ENCODE measurements at places on chromosomes 11 and 22. TPM values are rescaled to one million over a fixed set of nuclear protein-coding genes. Genes with fewer than 3 reads are reported as not detected.

- peak; percentile 29 for DNase-seq
These were observed 5.1 kb downstream of the ABCC8 start for GRCh38 chr11:17471501-17471900.

GRCh38 chr11:45671246-45672171, 6.1 kb upstream of the CHST1 start:
- DNase-seq = no peak

- DNase-seq = peak; percentile 89
These were observed 396 bp downstream of the TEF start for GRCh38 chr22:41382098-41382578.

- DNase-seq = no peak
These were observed 4.4 kb downstream of the PNPLA5 start for GRCh38 chr22:43887391-43887790.

DNA sequence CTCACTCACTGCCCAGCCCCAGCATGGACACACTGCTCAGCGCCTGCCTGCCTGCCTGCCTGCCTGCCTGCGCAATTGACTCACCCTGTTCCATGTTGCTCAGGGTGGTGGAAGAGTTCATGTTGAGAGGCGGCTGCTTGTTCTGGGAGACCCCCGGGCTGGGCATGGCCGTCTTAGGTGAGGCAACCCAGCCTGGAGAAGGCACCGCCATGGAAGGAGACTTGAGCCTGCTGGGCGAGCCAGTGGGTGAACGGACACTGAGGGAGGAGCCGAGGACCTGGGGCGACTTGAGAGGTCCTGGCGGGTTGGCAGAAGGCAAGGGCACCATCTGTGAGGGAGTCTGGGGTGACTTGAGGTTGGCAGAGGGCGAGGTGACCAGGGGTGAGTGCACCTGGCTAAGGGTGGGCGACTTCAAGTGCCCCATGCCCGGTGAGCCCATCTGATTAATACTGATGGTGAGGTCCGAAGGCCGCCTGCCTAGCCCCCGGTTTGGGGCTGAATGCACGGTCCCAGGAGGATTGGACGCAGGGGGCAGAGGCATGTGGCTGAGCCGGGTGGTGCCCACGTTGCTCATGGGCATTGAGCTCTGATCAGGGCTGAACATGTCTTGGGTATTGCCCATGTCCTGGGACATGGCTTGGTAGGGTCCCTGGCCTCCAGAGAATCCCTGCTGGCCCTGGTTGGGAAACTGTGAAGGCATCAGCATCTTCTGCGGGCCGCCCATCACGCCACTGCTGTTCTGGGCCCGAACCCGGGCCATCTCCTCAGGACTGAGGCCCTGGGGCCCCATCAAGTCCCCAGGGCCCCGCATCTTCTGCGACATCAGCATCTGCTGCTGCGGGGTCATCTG, 17.1 kb downstream of the CXCR5 start:
- DNase-seq = peak; percentile 51

- no peak for DNase-seq
These were observed 207.6 kb downstream of the MIAT start for GRCh38 chr22:26865021-26865420.

DNA sequence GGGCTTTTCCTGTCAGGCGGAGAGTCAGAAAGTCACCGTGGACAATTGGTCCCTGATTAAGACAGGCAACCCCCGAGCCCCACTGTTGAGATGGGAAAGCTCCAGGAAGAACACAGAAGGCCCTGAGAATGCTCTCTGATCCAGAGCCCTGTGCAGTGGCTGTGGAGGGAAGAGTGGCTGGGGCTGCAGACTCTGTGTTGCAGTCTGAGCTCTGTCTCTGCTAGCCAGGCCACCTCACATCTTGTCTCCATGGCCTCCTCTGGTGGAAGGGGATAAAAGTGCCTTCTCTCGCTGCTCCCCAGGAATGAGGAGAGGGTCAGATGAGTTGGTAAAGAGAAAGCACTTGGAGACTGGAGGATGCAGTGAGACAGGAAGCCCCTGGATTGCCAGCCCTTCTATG, 141.2 kb downstream of the CEP164 start:
- DNase-seq = no peak

- DNase-seq = no peak
These were observed 1221.0 kb downstream of the JRKL start for GRCh38 chr11:97610854-97611253.

- no peak for DNase-seq
These were observed 269.9 kb downstream of the NTM start for GRCh38 chr11:131640320-131640719.

DNA sequence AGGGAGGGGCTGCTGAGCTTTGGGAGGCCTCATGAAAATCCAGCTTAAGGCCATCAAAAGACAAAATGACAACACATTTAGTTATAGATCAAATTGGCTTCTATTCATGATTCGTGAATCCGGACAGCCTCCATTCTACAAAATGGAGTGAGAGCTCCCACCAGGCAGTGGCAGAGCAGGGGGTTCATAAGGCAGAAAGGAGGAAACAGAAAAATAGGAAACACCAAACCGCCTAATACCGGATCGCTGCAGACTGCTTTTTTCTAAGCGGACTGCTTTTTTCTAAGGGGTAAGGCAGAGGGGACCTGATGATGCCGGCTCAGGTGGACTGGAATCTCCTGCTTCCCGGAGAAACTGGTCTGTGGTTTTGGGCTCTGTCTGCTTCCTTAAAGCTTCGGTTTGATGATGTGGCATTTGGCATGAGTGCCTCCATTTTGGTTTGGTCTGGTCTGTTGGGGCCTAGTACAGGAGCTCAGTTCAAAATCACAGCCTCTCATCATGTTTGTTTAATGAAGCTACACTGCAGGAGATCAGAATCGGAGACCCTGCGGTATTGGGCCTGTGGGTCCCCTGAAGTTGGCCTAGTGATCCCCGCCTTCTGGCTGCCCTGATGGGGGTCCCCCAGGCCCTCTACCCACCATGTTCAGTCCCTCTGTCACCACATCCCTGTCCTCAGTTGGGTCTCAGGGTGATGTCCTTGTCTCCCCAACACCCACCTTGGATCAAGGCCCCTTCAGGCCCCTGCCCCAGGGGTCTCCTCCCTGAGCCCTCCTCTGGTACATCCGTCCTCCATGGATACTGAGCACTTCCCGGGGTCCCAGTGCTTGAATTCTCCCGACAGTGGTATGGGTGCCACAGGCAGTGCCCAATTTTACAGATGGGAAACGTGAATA, 1.2 kb downstream of the ALDH3B1 start:
- no peak for DNase-seq

DNA sequence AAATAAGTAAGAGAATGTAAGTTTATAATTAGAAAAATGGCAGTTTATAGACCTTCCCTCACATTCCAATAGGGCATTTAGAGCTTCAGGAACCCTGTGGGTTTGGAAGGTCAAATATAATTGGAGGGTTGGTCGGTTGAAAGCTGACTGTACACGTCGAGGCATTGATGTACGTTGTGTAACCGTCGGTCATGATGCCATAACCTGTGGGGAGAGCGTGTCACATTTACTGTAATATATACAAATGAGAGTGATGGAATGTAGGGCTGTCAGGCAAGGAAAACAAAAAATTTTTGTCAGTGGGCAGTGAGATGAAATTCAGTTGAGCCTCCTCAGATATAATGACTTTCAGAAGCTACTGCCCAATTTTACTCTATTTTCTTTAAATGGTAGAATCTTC, 88.5 kb downstream of the ARL14EP start:
- no peak for DNase-seq

DNA sequence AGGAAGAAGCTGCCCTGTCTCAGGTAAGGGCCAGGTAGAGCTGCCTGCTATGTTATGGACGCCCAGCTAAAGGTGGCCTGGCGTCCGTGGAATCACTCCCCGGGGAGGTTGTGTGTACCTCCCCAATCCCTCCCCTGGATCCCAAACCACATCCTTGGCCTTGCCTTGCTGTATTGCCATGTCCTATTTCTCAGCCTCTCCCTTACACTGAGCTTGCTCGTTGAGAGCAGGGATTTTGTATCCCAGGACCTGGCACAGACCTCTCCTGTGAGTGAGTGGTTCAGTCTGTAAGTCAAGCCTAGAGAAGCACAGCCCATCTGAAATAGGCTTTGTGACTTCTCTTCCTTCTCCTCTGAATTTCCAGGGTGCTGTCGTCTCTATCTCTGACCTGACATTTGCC, 53.9 kb downstream of the TRAF6 start:
- DNase-seq = no peak

DNA sequence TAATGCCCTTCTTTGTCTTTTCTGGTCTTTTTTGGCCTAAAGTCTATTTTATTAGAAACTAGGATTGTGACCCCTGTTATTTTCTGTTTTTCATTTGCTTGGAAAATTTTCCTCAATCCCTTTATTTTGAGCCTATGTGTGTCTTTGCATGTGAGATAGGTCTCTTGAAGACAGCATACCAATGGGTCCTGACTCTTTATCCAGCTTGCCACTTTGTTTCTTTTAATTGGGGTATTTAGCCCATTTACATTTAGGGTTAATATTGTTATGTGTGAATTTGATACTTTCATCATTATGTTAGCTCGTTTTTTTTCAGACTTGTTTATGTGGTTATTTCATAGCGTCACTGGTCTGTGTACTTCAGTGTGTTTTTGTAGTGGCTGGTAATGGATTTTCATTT, 682.6 kb downstream of the JRKL start:
- no peak for DNase-seq

GRCh38 chr11:20658135-20658534, 11.3 kb upstream of the NELL1 start:
- no peak for DNase-seq

The SYT13 gene
- not detected for total RNA-seq

The RASSF7 gene
- total RNA-seq = 0.78 TPM

The MMP7 gene
- total RNA-seq = not detected

The UPK3A gene
- total RNA-seq = 2.5 TPM
